ENCODE measurements at places on chromosomes 1 and 21. TPM values are rescaled to one million over a fixed set of nuclear protein-coding genes. Genes with fewer than 3 reads are reported as not detected.

DNA sequence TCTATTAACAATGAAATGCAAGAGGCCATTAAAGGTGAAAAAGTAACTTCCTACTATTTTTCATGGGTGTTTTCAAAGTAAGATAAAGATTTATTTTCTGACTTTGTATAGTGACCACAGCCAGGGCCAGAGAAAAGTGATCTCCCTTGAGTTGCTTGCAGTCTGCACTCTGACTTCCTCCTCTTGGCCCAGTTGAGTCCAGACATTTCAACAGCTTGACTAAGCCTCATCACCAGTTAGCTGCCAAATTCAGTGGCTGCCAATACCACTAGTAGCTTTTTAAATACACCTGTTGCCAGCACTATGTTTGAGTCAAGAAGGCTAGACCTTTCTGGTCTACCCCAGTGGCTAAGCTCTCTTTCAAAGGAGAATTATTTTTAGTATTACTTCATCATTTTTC, 3.7 kb upstream of the NEK7 start:
- H3K4me3 ChIP-seq: no peak overlapping the region
- no peak overlapping the region for H3K27ac ChIP-seq
- no peak for DNase-seq
- no peaks in the 10 kb centered on the region for H3K36me3 ChIP-seq
- H3K4me1 ChIP-seq: peaks cover 5% of the 10 kb centered on the region

DNA sequence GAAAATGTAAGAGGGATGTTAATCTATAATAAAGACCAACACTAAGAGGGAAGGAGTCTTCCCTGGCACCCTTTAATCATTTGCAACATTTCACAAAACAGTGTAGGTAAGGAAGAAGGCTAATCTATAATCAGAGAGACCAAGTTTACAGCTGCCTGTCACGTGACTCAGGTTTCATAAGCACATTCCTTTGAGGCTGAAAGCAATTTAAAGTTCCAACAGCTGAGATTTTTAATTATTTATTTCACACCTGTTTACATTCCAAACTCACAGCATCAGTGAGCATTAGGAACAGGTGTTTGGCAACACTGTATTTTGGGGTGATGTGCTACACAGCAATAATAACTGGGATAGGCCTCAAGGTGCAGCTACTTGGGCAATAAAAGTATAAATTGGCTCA, 75.7 kb upstream of the PGBD5 start:
- no peaks in the 10 kb centered on the region for H3K36me3 ChIP-seq
- DNase-seq: no peak
- H3K4me3 ChIP-seq: no peak overlapping the region
- H3K27ac ChIP-seq: no peak overlapping the region
- no peaks in the 10 kb centered on the region for H3K4me1 ChIP-seq

DNA sequence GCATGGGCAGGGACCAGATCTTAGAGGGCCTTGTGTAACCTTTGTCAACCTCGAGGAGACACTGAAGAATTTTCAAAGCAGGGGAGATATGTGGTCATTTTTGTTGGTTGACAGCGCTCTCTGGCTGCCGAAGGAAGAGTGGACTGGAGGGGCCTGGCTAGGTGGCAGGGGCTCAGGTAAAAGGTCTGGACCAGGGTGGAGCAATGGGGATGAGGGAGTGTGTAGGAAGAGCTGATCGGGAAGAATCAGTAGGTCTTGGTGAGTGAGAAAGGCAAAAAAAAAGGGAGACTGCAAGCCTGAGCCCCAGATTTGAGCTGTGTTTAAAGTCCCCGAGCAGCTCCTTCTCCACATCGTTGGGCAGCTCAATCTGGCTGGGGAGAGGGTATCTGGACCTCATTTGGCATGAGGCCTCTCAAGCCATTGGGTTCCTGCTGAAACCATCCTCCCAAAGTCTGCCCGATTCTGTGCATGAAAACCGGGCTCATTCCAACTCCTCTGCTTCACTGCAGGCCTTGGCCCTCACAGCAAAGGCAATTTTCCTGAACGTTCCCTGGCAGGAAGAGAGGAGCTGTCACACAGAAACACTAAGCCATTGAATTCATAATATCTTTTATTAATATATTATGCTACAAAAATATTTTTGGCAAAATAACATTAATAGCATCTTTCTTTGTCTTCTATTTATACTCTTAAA, 237.1 kb downstream of the TRABD2B start:
- no peaks in the 10 kb centered on the region for H3K4me1 ChIP-seq
- H3K27ac ChIP-seq: no peak overlapping the region

Gene OR6N2
- total RNA-seq: not detected

Gene TMEM269
- total RNA-seq: 0.32 TPM

GRCh38 chr21:39799178-39799577, 54.2 kb downstream of the IGSF5 start:
- H3K4me1 ChIP-seq: no peaks in the 10 kb centered on the region
- no peaks in the 10 kb centered on the region for H3K27me3 ChIP-seq
- DNase-seq: no peak
- H3K27ac ChIP-seq: no peak overlapping the region
- H3K36me3 ChIP-seq: no peaks in the 10 kb centered on the region
- no peak overlapping the region for H3K4me3 ChIP-seq
